ENCODE measurements at places on chromosomes 1 and 21.

DNA sequence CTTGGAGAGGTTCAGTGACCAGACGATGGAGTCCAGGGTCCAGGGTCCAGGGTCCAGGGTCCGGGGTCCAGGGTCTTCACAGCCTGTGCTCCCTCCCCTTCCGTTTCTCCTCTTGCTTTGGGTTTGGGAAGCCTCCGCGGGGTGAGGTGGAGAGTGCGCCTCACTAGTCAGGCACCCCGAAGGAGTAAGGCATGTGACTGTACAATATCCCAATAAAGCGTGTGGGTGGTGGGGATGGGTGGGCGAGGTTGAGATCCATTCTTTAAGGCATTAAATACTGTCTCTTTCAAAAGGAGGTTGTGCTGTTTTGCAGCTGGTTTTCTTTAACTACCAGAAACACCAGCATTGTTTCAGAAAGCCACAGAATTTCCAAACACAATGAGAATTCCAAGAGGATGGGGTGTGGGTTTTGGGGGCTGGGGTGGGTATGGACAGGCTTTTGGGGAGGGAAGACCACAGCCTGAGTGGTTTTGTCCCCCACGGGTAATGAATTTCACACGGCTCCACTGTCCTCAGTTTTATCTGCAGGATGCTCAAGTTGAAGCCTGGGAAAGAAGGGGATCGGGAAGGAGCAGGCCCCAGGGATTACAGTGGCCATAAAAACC is 65.7 kb downstream of the KIF26B start:
- no peak for DNase-seq

GRCh38 chr1:241532864-241533263 is 686 bp downstream of the KMO start:
- DNase-seq, result no peak

GRCh38 chr21:41651830-41652229 is 115.0 kb downstream of the RIPK4 start:
- DNase-seq, result no peak

- no peak for DNase-seq
These were observed 11.6 kb upstream of the CLSTN1 start for GRCh38 chr1:9835404-9835757.

GRCh38 chr1:51877434-51878307 is 856 bp downstream of the NRDC start:
- peak; percentile 62 for DNase-seq

DNA sequence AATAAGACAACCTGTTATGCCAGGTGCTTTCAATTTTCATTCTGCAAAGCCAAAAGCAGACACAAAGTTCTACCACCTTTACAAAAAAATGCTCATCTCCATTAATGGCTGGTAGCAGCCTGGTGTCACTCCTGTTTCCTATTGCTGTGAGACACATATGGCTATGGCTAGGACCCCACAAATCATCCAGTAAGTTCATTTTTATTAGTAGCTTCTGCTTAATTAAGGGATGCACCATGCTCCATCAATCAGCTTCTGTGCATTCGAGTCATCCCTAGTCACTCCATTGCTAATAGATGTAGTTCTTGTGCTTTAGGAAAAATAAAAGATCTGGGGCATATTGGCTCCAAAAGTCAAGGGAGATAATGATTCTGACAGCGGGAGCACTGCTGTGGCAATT is 257.2 kb downstream of the SPATA17 start:
- no peak for DNase-seq

DNA sequence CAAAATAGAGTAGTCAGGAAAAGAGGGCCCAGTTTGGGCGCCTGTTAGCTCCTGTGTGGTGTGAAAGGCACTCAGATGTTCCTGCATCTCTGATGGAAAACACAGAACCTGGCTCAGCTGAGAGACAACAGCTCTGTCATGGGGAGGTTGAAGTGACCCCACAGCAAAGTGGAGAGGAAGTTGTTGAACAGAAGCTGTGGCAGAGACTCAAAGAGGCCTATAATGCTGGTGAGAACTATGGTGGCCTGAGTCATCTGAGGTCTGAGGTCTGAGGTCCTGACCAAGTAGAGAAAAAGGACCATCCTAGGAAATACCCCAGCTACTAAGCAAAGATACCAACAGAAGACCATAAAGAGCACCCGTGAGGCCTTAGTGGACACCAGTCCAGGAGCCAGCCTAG is 45.6 kb upstream of the JAK1 start:
- DNase-seq, result no peak

DNA sequence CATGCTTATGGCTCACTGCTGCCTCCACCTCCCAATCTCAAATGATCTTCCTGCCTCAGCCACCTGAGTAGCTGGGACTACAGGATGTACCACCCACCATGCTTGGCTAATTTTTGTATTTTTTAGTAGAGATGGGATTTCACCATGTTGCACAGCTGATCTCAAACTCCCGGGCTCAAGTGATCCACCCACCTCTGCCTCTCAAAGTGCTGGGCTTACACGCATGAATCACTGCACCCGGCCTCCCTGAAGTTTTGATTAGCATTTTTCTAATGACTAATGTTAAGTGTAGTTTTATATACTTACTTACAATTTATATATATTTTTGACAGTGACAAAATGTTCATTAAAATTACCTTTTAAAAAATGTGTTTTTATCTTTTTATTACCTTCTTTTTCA is 41.1 kb downstream of the ZNF678 start:
- no peak for DNase-seq

GRCh38 chr1:233718057-233718456 is 104.2 kb downstream of the KCNK1 start:
- DNase-seq, result no peak

GRCh38 chr1:159964144-159964543 is 10.1 kb upstream of the SLAMF9 start:
- DNase-seq, result no peak

- DNase-seq, result no peak
These were observed 149.1 kb downstream of the GREM2 start for GRCh38 chr1:240462766-240463395.

- DNase-seq, result no peak
These were observed 58.9 kb downstream of the CD46 start for GRCh38 chr1:207810606-207811295.

DNA sequence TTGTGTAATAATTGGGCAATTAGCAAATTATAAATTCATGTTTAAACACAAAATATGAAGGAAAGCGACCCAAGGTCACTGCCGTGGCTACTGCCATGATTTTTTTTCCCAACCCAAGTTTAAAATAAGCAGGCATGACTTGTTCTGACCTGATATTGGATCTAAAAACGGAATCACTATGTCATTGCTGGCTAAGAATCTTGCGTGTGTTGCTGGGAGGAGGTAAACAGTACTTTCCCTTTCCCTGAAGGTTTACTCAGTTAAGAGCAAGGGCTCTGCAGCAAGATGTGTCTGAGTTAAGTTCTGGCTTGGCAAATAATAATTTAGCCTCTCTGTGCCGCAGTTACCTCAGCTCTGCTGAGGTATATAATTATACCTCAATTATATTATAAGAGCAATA is 125.7 kb upstream of the L1TD1 start:
- DNase-seq, result no peak

DNA sequence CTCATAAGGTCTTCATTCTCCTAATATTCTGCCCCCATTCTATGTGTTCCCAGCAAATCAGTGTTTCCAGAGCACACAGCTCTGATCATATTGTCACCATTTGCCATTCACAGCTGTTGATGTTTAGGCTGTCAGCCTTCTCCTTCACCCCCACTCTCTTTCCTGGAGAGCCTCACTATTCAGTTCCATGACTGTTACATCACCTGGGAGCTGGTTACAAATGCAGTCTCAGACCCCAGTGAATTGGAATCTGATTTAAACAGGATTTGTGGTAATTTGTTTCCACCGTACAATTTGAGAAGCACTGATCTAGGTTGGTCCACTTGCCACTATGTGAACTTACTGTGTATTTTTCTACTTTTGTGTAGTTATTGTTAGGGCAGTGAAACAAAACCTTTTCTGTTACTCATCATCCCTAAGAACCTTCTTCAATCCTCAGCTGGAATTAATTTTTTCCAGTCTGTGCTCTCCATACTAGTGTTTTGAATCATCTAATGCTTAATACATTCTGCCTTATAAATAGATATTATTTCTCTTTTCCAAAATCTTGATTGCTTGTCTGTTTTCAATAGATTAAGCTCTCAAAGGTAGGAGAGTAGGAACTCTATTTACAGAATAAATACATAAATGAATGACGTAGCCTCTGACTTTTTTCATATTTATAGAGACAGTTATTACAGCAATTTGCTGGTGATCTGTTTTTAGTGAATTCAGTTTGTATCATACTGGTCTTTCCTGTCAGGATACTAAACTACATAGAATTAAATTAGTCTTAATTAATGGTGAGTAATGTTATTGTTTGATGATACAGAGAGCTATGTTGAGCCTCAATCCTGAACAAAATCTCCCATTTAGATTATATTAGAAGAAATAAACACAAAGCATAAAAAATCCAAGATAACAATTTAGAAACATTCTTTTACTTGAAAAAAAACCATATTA is 8.1 kb downstream of the SNX7 start:
- DNase-seq, result no peak

Measured in right atrium auricular region (tissue), 2 donors.